AG10803 (cell line): ENCODE measurements at places on chromosomes 16 and 17.

DNA sequence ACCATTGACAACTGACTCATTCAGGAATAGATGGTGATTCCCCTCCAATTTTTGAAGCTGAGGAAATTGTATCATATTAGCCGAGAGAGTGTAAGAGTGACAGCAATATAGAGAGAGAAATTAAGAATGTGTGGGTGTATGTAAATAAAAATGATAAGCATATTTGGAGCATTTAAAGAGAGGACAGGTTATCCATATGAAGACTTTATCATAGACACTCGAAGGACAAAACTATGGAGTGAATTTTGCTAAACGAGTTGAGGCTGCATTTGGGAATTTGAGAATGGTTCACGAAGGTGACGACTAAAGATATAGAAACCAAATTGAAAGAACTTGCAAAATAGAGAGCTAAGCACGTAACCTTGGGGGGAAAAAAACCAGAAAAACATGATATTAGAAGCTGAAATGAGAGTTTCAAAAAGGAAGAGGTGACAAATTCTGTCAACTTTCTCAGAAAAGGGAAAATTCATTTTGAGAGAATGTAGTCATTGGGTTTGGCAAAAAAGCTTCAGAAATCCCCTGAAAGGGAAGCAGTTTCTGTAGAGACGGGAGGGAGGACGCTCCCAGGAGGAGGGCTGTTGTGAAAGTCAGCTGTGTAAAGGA lies 129.7 kb downstream of the KCNJ2 start:
- DNase-seq: no peak

GRCh38 chr17:17725011-17725751 lies 43.9 kb downstream of the RAI1 start:
- DNase-seq: no peak

DNA sequence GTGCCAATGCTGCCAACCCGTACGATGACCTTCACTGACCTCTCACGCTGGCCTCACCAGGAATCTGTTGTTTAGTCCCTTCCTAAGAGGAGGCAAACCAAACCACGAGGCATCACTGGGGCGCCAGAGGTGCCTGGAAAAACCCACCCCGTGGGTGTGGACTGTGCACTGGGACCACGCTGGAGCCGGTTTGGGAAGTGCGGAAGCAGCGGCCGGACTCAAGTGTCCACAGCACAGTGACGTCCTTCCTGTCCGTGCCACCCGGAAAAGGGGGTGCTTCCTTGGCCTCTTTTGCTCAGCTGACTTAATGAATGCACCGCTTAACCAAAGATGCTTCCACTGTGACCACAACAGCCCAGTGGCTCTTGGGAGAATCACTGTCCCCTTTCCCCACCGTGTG lies 9.0 kb upstream of the KIF19 start:
- no peak for DNase-seq

GRCh38 chr17:69574257-69575197 lies 160.0 kb downstream of the MAP2K6 start:
- peak; percentile 44 for DNase-seq

DNA sequence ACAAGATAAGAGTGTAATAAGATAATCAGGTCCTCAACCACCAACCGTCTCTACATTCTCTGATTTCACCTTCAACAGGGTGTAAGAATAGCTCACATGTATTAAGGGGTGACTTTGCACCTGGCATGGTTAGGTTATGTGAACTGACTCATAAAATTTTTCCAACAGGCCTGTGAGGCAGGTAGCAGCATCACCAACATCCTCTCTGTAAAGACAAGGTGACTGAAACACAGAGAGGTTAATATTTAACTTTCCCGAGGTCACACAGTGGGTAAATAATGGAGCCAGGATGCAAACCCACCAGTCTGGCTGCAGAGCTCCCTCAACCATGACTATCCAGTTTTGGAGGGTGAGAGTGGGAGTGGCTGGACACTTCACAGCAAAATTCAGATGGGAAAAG lies 317.2 kb downstream of the C16orf95 start:
- DNase-seq: no peak

DNA sequence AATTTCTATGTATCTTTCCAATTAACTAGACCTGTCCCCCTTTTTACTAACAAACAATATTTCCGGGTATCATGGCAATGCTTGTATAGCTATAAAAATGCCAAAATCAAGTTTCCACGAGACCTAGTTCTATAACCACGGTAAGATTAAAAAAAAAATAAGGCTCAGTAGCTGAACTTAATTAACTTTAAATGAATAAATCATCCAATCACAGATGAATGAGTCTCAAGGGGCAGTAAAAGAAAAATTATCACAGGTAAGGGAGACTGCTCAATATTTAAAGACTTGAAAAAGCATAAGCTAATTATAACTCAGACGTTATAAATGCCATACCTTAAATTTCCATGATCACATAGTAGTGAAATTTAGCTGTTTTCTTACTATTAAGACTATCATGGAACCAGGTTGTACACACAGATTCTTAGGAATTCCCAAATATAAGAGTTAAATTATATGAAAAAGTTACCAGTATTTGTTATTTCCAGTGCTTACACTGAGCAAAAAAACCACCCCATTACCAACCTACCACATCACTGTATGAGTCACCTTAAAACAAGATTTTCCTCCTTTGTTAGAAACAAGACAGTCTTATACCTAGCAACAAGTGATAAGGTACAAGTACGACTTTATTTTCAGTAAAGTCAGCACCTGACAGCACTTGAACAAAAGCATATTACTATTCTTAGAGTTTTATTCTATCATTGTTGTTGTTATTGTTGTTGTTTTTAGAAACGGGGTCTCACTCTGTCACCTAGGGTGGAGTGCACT lies 20.6 kb downstream of the SSH2 start:
- DNase-seq: no peak

DNA sequence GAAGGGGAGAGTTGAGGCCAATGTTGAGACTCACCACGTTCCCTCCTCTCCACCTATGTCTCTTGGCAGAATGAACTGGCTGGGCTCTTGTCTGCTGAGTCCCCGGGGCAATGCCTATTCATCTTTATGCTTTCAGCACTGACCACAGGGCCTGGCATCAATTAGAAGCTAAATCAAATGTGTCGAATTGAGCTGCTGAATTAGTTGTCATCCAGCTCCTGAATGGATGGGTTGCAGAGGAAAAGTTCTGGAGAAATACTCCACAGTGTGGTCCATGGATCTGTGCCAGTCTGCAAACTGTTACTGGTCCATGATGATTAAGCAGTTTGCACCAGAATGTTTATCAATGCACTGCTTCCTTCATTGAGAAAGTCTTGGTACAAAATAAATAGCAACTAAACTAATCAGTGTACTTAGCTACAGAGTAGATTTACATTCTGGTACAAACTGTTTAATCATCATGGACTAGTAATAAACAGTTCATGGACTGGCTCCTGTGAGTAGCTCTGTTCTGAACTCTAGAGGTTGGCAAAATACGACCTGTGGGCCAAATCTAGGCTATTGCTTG lies 4.6 kb downstream of the CNGB1 start:
- DNase-seq: peak; percentile 37

- DNase-seq: peak; percentile 66
Observed at GRCh38 chr17:66115246-66115645, 76.7 kb downstream of the CEP112 start.

DNA sequence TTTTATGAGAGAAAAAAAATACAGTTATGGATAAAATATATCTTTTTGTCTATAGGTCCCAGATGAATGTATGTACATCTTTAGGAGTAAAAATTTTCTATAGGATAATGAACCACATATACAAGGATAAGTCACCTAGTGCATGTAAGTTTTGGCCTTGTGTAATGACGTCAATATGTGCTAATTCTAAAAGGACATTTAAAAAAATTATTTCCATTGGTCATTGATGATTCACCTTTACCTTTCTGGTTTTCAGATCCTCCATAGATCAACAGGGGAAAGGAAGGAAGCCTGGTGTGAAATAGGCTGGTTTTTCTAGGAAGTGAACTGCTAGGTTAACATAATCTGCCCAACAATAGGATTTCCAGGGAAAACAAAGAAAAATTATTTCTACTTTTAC lies 684.3 kb upstream of the SOX9 start:
- DNase-seq: no peak

DNA sequence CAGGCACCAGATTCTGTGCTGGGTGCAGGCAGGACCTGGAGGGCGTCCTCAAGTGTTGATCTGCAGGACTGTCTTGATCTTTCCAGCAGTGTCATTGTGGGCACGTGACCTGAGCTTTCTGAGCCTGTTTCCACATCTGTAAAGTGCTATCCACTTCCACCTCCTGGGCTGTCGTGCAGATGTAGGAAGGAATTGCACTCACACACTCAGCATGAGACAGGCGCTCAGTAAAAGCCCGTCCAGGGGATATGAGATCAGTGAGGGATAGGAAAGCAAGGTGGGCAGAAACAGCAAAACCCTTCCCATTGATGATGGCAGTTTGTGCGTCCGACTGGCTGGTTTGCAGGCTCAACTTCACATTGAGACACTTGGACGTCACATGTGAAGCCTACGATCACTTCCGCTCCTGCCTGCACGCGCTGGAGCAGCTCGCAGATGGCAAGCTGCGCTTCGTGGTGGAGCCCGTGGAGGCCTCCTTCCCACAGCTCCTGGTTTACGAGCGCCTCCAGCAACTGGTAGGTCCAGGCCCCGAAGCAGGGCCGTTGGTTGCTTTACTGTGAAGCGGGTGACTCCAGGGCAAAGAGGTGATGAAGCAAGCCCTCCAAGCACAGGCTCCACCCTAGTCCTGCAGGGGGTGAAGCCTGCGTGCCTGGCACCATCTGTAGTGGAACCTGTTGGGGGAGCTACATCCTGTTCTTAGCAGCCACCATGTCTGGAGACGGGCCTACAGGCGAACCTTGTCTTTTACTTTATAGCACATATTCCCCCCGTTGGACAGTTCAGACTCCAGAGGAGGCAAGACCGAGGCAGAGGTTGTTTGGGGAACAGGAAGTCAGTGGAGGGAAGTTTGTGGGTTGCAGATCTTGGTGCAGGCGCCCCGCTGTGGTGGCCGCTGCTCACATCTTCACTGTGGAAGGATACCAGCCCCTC lies 23.0 kb downstream of the METTL22 start:
- DNase-seq: no peak

DNA sequence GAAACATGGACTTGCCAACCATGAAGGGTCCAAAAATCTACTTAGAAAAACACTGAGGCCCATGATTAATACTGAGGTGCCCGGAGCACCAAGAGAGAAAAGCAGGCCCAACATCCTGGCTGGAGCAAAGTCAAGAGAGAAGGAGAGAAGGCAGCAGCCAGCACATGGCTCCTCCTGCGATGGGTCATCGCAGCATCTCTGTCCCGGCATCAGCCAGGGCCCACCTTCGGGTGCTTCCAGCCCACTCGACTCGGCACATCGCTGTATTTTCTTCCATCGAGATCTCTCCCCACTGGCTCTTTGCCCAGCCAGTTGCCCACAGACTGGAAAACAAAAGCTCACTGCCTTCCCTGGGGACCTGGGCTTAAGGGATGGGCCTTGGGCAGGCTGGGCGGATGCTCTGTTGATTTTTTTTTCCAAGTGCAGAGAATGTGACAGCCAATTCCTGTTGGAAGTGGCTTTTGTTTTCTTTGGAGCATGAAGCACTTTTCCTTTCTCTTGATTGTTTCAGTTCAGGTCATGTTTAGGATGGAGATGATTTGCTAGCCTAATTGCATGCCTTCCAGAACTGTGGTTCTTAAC lies 58.1 kb downstream of the CYB5B start:
- peak; percentile 90 for DNase-seq

- no peak for DNase-seq
Observed at GRCh38 chr16:83682868-83683235, 124.9 kb upstream of the HSBP1 start.

DNA sequence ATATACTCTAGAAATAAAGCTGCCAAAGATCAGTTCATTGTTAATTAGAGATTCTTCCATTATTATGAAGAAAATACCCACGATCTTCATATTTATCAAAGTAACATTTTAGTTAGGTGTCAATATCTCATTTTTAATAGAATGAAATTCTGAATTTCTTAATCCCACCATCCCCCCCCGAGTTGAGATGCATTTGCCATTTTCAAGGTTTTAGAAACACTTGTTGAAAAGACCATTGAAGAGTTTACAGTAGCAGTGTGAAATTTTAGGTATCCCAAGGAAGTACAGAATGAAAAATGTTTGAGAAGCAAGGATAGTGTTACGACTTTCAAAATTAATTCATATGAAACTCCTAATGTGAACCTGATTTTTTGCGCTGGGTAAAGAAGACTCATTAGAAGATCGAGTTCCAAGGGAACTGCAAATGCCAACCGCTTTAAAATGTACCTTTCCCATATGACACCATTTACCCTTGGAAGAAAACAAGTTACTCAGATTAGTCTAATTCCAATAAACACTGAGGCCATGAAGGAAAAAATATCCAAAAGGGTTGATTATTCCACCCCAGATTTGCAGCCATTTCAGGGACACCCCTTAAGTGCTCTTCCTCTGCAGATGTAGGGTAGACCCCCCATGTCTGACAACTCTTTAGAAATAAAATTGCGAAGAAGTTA lies 731 bp downstream of the IKZF3 start:
- no peak for DNase-seq

- no peak for DNase-seq
Observed at GRCh38 chr16:24826817-24827566, 18.8 kb upstream of the SLC5A11 start.

GRCh38 chr16:88558457-88559442 lies 11.5 kb upstream of the ZC3H18 start:
- peak; percentile 51 for DNase-seq

- peak; percentile 59 for DNase-seq
Observed at GRCh38 chr17:78415821-78416711, 37.6 kb downstream of the PGS1 start.

DNA sequence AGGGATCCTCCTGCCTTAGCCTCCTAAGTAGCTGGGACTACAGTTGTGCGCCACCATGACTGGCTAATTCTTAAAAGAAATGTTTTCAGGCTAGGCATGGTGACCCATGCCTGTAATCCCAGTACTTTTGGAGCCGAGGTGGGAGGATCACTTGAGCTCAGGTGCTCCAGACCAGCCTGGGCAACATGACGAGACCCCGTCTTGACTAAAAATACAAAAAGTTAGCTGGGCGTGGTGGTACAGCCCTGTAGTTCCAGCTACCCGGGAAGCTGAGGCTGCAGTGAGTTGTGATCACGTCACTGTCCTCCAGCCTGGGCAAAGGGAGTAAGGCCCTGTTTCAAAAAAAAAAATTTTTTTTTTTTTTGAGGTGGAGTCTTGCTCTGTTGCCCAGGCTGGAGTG lies 173.1 kb downstream of the SEC14L1 start:
- no peak for DNase-seq
